ENCODE measurements at places on chromosomes 2 and 18.

- DNase-seq, result no peak
Measured at GRCh38 chr2:177709986-177710401, 317.4 kb downstream of the AGPS start.

- no peak for DNase-seq
Measured at GRCh38 chr2:240765007-240765406, 55.0 kb downstream of the KIF1A start.

- DNase-seq, result no peak
Measured at GRCh38 chr2:6926071-6926732, 9.0 kb downstream of the RNF144A start.

DNA sequence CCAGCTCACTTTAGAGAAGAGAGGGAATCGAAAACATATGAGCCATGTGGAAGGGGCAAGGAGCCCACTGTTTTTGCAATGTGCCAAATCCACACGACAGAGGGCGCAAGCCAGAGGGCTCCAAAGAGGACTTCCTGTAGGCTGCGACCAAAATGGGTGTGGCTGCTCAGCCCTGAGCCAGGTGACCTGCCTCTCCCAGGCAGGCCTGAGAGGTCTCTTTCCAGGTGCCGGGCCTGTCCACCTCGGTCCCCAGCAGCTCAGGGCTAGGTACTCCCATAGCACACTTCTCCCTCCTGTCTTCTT, 153.8 kb downstream of the TTC32 start:
- DNase-seq, result no peak

DNA sequence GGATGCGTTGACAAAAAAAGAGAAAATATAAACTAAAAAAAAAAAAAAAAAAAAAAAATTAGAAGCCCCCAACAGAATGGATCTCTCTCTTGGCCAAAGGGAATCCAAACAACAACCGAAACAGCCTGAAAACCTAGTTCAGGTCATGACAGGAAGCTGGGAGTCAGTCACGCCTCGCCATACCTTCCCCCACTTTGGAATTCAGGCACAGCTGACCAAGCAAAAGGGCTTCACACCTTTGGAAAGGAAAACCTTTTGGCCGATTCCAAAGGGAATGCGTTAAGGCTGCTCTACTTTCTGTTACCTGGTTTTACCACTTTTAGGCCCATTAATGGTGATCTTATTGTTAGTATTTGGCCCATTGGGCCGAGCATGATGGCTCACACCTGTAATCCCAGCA, 17.9 kb upstream of the RMC1 start:
- no peak for DNase-seq

GRCh38 chr2:109105113-109105512, 23.9 kb upstream of the SH3RF3 start:
- DNase-seq, result no peak

DNA sequence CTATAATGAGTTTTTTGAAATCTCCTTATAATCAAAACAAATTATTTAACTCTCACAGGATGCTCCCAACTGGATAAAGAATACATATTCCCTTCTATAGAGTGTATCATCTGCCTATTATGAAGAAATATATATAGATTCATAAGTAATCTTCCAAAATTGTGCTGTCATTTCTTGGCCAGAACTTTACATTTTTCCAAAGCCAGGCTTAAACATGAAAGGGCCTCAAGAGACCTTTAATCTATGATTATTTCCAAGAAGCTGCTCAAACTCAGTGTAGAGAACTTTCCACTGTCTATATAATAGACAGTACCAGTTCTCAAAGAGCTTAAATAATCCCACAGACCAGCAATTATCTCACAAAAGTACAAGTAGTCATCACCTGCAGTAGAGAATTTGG, 211.0 kb downstream of the AKAIN1 start:
- DNase-seq, result no peak

GRCh38 chr2:115208493-115209164, 766.2 kb downstream of the DPP10 start:
- no peak for DNase-seq

DNA sequence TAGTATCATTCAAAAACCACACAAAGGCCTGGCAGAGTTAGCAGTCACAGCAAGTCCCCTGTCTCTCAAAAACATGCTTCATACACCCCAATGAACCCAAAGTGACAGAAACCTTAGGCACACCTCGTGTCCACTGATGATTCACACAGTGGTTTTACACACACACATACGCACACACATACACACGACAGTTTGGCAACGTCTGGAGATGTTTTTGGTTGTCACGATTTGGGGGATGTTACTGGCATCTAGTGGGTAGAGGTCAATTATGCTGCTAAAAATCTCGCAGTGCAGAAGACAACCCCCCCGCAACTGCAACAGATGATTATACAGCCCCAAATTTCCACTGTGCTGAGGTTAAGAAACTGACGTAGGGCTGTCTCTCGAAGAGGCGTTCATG, 72.9 kb upstream of the PARD3B start:
- DNase-seq, result no peak

DNA sequence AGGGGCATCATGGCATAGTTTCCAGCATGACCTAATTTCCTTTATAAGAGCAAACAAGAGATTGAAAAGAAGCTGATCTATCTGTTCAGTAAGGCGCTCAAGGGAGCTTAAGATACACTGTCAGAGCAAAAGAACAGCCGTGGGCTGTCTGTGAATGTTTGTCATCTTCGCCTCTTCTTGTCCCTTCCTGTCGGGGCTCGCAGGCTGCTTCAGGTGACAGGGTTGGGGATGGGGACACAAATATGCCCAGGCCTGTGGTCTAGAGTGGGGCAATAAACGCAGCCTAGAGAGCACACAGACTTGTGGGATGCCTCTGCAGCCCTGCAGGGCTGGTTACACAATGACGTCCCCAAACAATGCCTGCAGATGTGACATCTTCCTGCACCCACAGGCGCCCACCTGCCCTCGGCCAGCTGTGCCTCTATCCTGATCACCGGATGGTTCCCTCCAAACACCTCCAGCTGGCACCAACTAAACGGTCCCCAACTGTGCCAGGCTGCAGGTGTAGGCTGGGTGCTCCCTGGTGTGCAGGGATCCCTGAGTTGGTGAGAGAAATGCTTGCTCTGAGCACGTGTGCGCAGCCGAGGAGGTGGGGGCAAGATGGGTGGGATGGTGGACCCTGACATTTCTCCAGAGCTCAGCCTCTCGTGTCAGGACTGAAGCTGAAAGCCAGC, 72.8 kb downstream of the EDAR start:
- DNase-seq, result no peak

Data from HT-29 (cell line).